Stimulated activated CD4-positive, alpha-beta T cell treated with anti-CD3 and anti-CD28 coated beads, TNF-alpha, amount 100 ng/mL, for 4 hours (primary cell): ENCODE measurements at places on chromosomes 13 and 19.

- no peak for DNase-seq
Measured at GRCh38 chr19:5126498-5127223, 157.7 kb downstream of the KDM4B start.

DNA sequence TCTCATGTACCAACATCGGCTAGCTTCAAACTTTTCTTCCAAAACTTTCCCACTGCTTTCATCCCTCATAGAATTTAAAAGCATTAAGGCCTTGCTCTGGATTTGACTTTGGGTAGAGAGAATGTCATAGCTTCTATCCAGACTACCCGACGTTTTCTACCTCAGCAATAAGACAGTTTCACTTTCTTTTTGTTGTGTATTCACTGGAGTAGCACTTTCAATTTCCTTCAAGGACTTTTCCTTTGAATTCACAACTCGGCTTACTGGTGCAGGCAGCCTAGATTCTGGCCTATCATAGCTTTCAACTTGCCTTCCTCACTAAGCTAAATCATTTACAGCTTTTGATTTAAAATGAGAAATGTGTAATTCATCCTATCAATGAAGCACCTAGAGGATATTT lies 420.4 kb upstream of the GPC6 start:
- no peak for DNase-seq

DNA sequence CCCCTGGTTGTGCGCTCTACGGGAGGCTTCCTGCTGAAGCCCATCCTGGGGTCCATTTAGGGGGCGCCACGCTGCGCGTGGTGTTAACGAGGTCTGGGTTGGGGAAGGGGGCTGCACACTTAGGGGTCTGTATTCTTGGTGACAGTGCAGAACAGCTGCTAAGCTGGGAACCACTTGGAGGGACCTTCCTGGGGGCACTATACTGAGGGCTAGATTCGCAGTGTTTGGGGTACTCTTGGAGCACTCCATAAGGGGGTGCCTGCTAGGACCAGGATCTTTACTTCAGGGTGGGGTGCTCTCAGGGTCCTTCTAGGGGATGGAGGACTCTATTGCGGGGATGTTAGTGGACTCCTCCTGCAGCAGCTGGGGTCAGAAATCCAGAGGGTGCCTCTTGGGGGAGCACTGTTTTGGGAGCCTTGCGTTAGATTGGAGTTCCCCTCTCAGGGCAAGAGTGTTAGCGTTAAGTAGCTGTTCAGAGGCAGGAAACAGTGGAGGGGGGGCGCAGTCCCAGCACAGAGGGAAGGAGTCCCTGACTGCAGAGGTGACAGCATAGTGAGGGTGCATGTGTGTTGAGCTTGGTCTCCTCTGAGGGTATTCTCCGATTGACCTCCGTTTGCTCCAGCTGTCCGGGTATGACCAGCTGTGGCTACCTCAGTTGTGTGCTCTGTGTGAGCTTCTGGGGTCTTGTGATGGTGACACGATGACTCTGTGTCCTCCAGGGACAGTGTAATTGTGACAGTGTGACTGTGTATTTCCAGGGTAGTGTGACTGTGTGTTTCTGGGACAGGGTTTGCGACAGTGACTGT lies 1.1 kb downstream of the PDE4A start:
- DNase-seq = no peak

- no peak for DNase-seq
Measured at GRCh38 chr19:35493971-35494370, 3.7 kb upstream of the KRTDAP start.

DNA sequence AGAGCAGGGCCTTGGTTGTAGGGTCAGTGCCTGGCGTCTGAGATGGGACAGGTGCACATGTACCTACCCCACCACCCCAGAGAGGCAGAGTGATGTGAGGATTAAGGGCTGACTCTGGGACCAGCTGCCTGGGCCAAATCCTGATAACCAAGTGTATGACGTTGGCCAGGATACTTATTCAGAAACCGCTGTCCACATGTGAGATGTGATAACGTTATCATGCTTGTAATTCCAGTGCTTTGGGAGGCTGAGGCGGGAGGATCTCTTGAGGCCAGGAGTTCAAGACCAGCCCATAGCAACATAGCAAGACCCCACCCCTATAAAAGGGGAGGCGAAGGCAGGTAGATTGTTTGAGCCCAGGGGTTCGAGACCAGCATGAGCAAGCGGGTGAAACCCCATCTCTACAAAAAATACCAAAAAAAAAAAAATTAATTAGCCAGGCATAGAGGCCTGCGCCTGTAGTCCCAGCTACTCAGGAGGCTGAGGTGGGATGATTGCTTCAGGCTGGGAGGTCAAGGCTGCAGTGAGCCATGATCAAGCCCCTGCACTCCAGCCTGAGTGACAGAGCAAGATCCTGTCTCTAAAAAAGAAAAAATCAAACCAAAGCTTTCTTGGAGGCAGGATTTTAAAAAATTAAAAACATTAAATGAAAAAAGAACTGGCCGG lies 10.0 kb downstream of the ADGRE5 start:
- DNase-seq = no peak

DNA sequence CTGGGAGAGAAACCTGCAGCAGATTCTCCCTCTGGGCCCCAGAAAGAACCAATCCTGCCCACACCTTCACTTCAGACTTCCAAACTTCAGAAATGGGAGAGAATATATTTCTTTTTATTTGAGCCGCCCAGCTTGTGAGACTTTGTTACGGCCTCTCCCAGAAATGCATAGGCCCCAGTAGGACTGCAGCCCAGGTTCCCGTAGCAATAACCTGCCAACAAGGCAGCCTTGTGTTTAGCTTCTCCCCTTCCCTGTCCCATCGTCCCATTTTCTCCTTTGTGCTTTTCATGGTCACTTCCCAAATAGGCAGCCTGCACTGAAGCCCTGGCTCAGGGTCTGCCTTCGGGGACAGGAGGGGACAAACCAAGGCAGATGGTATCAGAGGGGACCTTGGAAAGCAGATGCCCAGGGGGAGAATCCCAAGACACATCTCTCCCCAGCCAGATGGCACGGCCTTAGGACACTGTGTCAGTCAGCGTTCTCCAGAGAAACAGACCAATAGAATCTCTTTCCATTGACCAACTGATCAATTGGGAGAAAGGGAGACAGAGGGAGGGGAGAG lies 3.7 kb upstream of the ARHGEF7 start:
- no peak for DNase-seq

DNA sequence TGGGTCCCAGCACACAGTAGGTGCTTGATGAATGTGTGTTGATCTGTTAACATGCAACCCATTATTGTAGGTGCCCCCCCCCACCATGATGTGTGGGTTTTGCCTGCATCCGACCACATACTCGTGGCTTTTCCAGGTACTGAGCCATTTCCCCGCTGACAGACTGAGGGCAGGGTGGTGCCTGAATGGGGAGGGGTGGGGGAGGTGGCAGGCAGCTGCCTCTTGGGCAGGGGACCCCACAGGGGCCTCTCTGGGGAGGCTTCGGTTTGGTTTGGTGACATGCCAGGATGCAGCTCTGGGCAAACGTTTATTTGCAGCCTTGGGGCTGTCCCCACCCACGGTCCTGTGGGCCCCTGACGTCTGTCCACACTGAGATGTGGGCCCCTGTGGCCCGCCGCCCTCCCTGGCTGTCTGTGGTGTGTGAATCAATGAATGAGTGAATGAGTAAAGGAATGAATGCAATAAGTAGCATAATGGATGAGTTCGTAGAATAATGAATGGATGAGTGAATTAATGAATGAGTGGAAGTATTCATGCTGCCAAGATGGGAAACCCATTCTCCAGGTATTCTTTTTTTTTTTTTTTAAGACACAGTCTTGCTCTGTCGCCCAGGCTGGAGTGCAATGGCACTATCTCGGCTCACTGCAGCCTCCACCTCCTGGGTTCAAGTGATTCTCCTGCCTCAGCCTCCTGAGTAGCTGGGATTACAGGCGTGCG lies 9.0 kb upstream of the JUND start:
- no peak for DNase-seq

DNA sequence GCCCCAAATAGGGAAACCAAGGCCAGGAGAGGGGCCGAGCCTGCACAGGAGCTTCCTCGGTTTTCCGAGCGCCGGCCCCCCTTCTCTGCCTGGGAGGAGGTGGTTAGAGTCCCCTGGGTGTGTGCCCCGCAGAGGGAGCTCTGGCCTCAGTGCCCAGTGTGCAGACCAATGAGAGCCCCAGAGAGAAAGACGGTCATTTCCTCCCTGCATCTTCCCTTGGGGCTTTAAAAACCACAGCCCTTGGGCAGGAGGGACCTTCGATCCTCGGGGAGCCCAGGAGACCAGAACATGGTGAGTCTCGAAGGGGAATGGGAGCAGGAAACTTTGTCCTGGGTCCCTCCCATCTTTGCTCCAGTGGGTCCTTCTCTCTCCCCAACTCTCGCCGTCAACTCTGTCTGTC lies at the start of gene C5AR1:
TSS of gene C5AR1 (plus strand) at position 254 of the 400 bp plus-strand sequence. CDS start at position 289, 35 bp downstream.
- DNase-seq = no peak

DNA sequence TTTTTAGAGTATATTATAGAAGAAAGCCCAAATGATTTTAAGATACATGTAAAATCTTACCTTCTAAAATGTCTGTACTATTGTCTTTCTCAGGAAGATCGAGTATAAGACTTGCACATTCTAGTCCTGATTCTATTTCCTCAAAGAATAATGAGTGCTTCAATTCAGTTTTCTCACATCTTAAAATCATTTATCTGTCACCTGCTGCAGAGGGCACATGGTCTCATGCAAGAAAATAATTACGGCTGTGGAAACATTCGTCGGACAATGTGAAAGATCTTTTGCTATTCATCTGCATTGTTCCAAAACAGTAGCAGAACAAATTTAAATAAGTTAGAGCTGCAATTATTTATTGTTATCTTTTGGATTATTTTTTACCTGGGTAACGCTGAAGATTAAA lies 1403.5 kb downstream of the PCDH9 start:
- no peak for DNase-seq

- DNase-seq = no peak
Measured at GRCh38 chr13:113124211-113124970, 1.8 kb downstream of the F10 start.

- no peak for DNase-seq
Measured at GRCh38 chr19:27892500-27892899, 1320.5 kb downstream of the UQCRFS1 start.

DNA sequence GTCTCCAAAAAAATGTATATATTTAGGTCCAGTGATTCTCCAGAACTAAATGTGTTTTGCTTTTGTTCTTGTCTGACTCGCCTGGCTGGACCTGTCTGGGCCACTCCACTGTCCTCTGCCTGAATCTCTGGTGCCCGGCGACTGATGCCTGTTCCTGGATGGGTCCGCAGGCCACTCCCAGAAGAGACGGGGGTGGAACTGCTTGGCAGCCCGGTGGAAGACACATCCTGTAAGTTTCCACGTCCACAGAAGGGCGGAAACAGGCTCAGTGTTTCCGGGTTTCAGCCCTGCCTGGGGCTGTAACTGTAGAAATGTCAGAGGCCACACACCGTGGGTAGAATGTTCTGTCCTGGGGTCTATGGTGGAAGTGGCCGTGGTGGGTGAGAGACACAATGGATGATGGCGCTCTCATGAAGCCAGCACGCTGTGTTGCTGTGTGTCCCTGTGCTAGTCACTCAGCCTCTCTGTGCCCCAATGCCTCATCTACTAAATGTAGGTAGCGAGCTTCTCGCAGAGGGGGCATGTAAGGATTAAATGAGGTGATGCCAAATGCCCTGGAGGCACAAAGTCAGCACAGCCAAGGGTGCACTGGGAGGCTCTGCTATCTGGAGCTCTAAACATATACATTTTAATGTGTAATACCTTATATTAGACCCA lies 22.0 kb downstream of the ATCAY start:
- no peak for DNase-seq

- DNase-seq = no peak
Measured at GRCh38 chr13:102141625-102142472, 260.0 kb downstream of the FGF14 start.

- no peak for DNase-seq
Measured at GRCh38 chr13:28329395-28330158, 165.4 kb downstream of the FLT1 start.

GRCh38 chr19:2341244-2341751 lies 12.8 kb downstream of the SPPL2B start:
- DNase-seq = no peak

GRCh38 chr19:10422846-10423245 lies 2.5 kb downstream of the PDE4A start:
- DNase-seq = no peak

- no peak for DNase-seq
Measured at GRCh38 chr19:4602915-4603314, 36.4 kb upstream of the TNFAIP8L1 start.

DNA sequence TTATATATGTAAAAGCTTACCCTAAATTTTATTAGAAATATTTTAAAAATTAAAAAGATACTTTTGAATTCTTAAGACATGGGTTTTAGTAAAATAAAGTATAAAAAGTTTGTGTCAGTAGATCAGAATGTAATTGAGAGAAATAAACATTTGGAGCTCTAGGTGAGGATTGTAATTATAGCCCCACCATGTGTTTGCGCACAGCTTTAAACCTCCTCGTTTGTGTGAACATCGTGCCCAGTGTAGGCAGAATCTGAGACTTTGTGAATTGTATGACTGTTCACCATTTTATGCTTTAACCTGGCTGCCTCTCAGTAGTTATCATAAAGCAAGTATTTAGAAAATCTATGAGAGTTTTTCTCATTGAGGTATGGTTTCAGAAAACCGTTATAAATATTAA lies 29.1 kb downstream of the CUL4A start:
- no peak for DNase-seq

GRCh38 chr13:82477436-82477835 lies 1404.8 kb downstream of the SLITRK1 start:
- no peak for DNase-seq

GRCh38 chr13:84843368-84843767 lies 955.9 kb downstream of the SLITRK6 start:
- no peak for DNase-seq

DNA sequence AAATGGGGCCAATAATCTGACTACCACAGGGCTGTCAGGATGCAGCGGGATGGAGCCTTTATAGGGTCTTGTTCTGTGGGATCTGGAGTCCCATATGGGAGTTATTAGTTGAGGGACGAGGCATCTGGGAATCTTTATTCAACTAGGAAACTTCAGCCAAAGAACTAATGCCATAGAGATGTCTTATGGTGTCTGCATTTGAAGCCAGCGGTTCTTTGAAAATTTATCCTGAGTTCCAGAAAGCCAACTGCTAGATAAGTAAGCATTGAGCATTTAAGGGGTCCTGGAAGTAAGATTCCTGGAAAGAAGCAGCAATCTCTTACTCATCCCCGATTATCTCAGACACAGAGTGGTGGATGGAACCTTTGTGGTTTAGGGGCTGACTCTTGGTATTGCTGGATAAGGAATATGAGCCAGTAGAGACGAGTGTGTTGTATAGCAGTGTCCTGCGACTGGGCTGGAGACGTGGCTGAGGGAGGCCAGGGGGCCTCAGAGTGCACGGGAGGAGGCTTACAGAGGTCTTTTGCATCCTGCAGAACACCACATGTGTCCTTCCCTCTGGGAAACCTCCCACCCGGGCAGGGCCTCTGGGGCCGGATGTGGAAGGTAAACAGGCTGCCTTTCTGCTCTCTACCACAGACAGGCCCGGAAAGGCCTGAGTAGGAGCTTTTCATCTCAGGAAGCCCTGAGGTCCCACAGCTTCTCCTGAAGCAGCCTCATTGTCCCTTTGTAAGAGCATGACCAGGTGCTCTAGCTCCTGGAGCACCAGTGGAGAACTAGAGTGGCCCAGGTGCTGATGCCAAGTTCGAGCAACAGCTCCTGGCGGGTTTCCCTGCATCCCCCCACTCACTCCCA lies 28.8 kb downstream of the ACTN4 start:
- no peak for DNase-seq

GRCh38 chr13:102564564-102564963 lies 32.2 kb upstream of the TPP2 start:
- DNase-seq = no peak
